ENCODE measurements at places on chromosomes 1 and 21. TPM values are rescaled to one million over a fixed set of nuclear protein-coding genes. Genes with fewer than 3 reads are reported as not detected.

The AMIGO1 gene
- 12.7 TPM for polyA plus RNA-seq

The SPOCD1 gene
- 0.37 TPM for polyA plus RNA-seq

The CHRM3 gene
- polyA plus RNA-seq, result 1.6 TPM

The SPRR5 gene
- not detected for polyA plus RNA-seq

The SAMSN1 gene
- 3.9 TPM for polyA plus RNA-seq

The STIL gene
- polyA plus RNA-seq, result 5.7 TPM

The FMO5 gene
- polyA plus RNA-seq, result 3.2 TPM

The BARHL2 gene
- polyA plus RNA-seq, result not detected

The TRIM63 gene
- 48.5 TPM for polyA plus RNA-seq

The SMYD3 gene
- 9.6 TPM for polyA plus RNA-seq

The CELSR2 gene
- polyA plus RNA-seq, result 3.7 TPM

The MSH4 gene
- 0.19 TPM for polyA plus RNA-seq

The LORICRIN gene
- not detected for polyA plus RNA-seq

The LHX8 gene
- not detected for polyA plus RNA-seq

The FMOD gene
- 143 TPM for polyA plus RNA-seq
